Ascending aorta (tissue), 2 donors: ENCODE measurements at places on chromosomes 5 and 9.

- H3K4me3 ChIP-seq = no peak overlapping the region
- H3K4me1 ChIP-seq = no peaks in the 10 kb centered on the region
- DNase-seq = no peak
- H3K27me3 ChIP-seq = no peaks in the 10 kb centered on the region
- no peaks in the 10 kb centered on the region for H3K36me3 ChIP-seq
- H3K27ac ChIP-seq = no peak overlapping the region
Measured at GRCh38 chr9:85401998-85402397, 339.8 kb downstream of the AGTPBP1 start.

DNA sequence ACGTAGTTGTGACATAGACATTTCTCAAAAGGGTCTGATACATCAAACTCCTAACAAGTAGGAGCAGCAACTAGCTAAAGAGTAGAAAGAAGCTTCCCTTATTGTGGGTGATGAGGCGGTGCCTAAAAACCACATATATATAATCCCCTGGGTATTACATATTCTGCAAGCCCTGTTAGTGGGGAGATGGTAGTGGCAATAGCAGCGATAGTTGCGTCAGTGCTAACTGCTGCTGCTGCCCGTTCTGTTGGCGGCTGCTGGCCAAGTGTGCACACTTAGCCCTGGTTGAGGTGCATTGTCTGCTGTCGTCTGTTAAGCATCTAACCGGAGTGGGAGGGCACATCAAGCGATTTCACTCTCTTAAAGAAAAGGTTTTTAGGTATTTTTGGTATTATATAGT, 35.8 kb downstream of the VLDLR start:
- H3K4me3 ChIP-seq = no peak overlapping the region
- H3K36me3 ChIP-seq = peaks cover 21% of the 10 kb centered on the region
- no peak overlapping the region for H3K27ac ChIP-seq
- no peaks in the 10 kb centered on the region for H3K4me1 ChIP-seq

DNA sequence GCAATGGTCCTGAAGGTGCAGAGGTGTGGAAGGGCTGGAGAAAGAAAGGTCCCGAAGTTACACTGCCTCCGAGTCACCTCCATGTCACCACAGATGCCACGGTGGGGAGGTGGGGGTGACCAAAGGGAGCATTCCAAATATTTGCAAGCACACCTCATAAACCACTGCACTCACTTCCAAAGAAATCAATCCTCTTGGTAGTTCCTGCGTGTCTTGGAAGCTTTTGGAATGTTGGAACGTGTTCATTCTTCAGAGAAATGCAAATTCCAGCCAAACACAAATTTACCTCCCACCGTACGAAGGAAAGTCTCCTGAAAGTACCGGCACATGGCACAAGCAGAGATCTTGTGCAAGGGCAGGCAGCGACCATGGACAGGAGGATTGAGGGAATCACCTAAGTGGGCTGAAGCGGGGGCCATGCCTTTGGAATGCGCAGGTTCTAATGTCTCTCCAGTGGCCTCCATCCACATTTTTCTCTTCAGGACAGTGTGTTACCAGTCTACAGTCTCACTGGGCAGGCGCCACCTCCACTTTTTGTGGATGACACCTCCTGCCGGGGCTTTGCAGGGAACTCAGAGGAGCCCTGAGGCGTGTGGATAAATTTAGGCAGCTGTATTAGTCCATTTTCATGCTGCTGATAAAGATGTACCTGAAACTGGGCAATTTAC, 54.0 kb downstream of the NSUN2 start:
- H3K4me3 ChIP-seq = no peak overlapping the region
- H3K27me3 ChIP-seq = no peaks in the 10 kb centered on the region
- no peak for DNase-seq
- no peaks in the 10 kb centered on the region for H3K36me3 ChIP-seq
- no peak overlapping the region for H3K27ac ChIP-seq

DNA sequence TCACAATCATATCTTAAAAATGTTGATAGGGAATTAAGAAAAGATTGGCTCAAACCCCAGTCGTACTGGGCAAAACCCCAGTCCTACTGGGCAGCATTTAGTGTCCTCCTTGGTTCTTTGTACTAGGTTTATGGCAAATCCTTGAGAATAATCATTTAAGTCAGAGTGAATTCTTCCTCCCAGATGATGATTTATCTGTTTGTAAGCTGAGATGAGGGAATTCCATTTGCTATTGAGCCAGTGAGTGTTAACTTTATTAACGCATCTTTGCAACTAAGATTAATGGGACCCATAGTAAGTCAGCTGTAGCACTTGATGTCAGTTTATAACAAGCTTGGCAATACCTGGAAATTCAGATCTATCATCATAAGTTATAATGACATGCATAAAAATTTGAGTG, 821.8 kb upstream of the DMAC1 start:
- no peak overlapping the region for H3K4me3 ChIP-seq
- DNase-seq = no peak
- no peak overlapping the region for H3K27ac ChIP-seq
- H3K27me3 ChIP-seq = no peaks in the 10 kb centered on the region
- H3K36me3 ChIP-seq = no peaks in the 10 kb centered on the region

GRCh38 chr9:20290257-20290656, 332.0 kb downstream of the MLLT3 start:
- no peaks in the 10 kb centered on the region for H3K4me1 ChIP-seq
- no peak overlapping the region for H3K4me3 ChIP-seq
- no peak for DNase-seq
- no peaks in the 10 kb centered on the region for H3K36me3 ChIP-seq
- H3K27me3 ChIP-seq = no peaks in the 10 kb centered on the region

DNA sequence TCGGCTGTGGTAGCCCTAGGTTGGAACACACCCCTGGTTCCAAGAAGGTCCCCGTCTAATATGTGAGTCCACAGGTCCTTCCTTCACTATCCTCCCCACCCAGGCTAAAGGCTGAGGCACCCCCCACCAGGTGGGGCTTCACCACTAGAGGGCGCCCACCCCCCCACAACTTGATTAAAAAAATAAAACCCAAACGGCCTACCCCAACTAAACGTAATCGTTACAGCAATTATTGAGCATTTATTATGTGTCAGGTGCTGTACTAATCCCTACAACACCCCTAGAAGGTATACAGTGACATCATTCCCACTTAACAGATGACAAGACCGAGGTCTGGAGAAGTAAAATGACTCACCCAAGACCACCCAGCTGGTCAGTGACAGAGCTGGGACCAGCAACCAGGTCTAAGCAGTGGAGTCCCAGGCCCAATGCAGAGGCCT, 65.0 kb downstream of the FGF18 start:
- H3K36me3 ChIP-seq = no peaks in the 10 kb centered on the region
- no peaks in the 10 kb centered on the region for H3K27me3 ChIP-seq
- DNase-seq = no peak
- H3K27ac ChIP-seq = peak overlapping the region; percentile 72
- no peak overlapping the region for H3K4me3 ChIP-seq
- H3K4me1 ChIP-seq = peaks cover 5% of the 10 kb centered on the region

DNA sequence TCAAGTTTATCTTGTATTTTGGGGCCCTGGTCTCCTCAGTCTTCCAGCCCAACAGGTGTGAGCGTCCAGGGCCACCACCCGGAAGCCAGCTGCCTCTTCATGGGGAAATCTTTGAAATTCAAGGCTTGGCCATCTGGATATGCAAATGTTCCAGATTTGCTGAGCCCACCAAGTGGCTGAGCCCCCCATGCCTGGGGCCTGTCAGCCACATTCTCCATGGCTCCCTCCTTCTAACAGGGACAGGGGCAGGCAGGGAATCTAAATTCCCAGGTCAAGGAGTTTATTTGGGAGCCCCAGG, 14.2 kb upstream of the CXXC5 start:
- no peaks in the 10 kb centered on the region for H3K27me3 ChIP-seq
- peaks cover 16% of the 10 kb centered on the region for H3K36me3 ChIP-seq
- no peak overlapping the region for H3K4me3 ChIP-seq
- no peak for DNase-seq
